Lung (tissue), 17 donors: ENCODE measurements at places on chromosomes 7 and 10. TPM values are rescaled to one million over a fixed set of nuclear protein-coding genes. Genes with fewer than 3 reads are reported as not detected.

DNA sequence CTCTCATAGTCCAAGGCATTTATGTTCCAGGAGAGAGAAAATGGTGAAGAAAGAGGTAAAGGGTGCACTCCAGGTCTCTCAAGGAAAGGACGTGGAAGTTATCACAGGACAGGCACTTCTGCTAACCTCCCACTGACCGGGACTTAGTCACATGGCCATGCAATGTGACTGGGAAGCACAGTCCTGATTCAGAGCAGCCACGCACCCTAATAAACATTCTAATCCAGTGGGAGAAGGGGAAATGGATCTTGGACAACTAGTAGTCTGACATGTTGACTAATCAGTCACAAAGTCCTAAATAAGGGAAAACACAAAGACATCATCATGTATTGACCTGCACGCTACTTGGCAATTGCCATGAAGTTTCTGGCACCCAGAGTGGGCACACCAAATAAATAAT, 417.5 kb upstream of the ZMIZ1 start:
- DNase-seq = no peak

DNA sequence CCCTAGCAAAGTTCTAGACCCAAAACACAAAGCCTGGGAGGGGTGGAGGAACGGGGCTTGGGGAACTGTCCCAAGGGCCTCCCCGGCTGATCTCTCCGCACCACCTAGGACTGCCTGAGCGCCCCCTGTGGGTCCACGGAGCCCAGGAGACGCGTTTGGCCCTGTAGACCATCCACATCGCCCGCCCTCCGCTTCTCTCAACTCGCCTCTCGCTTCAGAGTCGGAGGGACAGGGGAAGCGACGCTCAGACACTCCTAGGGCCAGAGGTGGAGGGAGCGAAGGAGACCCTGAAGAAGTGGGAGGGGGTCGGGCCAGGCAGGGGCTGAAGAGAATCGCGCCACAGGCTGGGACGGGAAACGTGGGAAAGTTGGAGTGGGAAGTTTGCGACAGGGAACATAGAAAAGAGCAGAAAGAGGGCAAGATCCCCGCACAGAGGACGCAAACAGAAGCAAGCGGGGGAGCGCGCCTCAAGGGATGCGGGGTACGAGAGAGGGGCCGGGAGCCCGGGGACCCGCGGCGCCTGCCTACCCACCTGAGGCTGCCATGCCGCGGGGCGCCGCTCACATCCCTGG, 378 bp downstream of the PIK3AP1 start:
- peak; percentile 28 for DNase-seq

- DNase-seq = no peak
Measured at GRCh38 chr10:106296750-106297392, 867.6 kb downstream of the SORCS1 start.

DNA sequence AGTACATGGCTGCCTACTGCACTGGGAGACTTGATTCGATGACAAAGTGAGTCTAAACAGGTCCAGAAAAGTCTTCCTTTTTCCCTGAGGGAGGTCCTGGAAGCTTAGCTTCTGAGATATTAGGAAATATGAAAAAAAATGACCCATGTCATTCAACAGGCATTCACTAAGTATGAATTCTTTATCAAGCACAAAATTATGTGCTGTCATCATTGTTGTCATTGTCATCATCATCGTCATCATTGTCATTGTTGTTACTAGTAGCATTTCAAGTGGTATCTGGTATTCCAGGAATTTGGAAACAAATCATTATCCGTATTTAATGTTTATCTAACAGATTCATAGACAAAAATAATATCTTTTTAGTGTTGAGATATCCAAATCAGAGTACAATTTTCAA, 49.7 kb upstream of the HECTD2 start:
- no peak for DNase-seq

DNA sequence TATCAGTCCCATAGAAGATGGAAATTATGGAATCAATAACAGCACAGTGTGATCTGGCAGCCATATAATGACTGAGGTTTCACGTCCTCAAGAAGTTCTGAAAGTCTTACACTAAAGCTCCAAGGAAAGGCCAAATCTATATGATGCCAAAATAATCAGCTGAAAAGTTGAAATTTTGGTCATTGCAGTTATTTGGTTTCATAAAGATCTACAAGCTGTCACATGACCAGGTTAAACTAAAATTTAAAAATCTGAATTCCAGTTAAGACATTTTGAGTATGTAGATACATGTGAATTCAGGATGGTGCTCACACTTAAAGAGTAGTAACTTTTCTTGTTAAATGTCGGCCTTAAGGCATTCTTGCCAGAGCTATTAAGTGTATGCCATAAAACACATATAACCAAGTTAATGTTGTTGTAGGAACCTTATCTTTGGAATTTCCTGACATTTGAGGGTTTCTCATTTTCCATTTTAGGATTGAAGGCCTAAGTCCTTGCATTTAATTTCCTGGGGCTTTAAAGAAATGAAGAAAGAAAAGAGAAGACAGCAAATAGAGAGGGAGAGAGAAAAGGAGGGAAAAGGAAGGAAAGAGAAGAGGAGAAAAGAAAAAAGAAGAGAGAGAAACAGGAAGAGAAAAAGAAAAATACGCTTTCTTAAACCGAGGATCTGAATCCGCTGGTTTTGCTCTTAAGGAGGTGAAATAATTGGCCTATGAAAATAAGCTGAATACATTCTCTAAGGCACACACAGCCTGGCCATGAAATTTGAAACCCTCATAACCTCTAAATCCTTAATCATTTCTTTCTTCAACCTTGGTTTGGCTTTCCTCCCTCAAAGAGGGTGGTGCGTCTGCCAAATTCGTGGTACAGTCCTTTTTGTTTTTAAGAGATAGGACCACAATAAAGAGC, 43.8 kb downstream of the DENND2A start:
- no peak for DNase-seq

DNA sequence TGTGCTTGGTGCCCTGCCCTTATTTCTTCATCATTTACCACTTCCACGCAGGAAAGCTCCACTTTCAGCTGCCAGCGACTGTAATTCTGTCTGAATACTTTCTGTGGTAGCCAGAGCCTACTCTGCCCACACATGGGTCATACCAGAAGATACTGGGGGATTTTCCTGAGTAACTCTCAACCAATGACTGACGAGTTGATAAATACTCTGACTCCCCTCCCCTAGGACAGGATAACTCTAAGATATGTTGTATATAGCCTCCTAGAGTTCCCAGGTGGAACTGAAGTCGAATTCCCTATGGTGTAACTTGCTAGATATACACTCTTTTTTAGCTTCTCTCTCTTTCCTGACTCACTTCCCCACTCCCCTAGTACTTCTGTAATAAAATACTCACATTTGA, 29.8 kb downstream of the SEM1 start:
- no peak for DNase-seq

DNA sequence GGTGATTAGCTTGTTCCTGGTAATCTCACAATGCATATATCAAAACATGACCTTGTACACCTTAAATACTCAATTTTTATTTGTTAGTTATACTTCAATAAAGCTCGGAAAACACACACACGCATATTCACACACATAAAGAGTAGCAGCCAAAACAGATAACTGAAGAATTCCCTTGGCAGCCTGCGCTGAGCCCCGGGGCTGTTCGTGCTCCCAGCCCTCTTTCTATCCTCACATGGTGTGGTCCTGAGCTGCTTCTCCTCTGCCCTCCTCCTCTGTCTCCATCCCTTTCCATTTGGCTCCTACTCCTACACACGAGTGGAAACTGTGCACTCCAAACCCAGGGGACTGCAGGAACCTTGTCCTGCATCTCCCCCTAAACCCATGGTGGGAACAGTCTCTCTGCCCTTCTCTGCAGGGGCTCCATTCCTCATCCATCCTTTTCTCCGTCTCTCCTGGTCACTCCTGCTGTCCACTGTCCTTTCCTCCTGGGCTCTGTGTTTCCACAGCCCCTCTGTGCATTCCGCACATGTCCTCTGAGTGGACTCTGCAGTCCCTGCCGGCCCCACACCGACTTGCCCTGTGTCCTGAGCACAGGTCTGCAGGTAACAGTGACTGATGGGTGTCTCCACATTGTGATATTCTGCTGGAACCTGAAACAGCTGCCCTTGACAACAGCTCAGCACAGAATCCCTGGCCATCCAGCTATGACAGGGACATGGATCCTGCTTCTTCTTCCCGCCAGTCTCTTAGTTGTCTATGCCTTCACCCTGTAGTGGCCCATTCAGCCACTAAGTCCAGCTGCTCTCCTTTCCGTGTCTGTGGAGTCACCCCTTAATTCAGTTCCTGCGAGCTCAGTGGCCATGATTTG, 216.8 kb upstream of the ZNF32 start:
- DNase-seq = peak; percentile 79

DNA sequence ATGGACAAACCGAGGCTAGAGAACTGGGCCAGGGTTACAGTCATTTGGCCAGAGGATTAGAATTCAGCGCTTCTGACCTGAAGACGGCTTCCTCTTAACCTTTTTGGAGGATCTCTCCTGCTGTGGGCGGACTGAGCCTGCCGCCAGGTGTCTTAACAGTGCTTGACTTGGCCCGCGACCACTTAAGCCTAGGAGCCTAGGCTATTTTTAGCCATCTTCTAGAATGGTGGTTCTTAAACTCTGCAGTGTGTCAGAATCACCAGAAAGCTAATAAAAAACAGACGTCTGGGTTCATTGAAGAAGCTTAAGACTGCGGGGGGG, 722 bp downstream of the MDH2 start:
- peak; percentile 26 for DNase-seq

GRCh38 chr7:28856656-28857055, 101.5 kb downstream of the TRIL start:
- DNase-seq = no peak

GRCh38 chr10:13724484-13724883, 137.7 kb downstream of the PRPF18 start:
- DNase-seq = no peak

GRCh38 chr7:19621740-19622139, 87.1 kb downstream of the POLR1F start:
- DNase-seq = no peak

GRCh38 chr7:83065714-83066113, 97.0 kb downstream of the PCLO start:
- DNase-seq = no peak

DNA sequence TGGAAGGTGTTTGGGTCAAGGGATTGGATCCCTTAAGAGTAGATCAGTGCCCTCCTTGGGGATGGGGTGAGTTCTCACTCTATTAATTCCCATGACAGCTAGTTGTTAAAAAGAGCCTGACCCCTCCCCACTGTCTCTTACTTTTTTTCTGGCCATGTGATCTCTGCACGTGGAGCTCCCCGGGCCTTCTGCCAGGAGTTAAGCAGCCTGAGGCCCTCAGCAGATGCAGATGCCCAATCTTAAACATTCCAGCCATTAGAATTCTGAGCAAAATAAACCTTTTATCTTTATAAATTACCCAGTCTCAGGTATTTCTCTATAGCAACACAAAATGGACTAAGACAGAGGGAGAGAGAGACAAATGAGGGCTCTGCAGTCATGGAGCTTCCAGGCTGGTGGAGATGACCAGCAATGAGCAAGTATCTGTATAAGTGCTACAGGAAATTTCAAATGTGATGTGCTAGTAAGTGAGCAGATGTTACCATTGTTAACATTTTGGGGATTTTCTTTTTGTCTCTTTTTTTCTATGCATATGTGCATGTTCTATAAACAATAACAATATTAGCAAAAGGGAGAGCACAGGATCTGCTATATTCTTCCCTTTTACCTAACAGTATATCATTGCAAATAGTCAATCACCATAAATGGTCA, 26.7 kb downstream of the PLPP4 start:
- no peak for DNase-seq

- DNase-seq = no peak
Measured at GRCh38 chr10:35133586-35133985, 6.9 kb downstream of the CREM start.

DNA sequence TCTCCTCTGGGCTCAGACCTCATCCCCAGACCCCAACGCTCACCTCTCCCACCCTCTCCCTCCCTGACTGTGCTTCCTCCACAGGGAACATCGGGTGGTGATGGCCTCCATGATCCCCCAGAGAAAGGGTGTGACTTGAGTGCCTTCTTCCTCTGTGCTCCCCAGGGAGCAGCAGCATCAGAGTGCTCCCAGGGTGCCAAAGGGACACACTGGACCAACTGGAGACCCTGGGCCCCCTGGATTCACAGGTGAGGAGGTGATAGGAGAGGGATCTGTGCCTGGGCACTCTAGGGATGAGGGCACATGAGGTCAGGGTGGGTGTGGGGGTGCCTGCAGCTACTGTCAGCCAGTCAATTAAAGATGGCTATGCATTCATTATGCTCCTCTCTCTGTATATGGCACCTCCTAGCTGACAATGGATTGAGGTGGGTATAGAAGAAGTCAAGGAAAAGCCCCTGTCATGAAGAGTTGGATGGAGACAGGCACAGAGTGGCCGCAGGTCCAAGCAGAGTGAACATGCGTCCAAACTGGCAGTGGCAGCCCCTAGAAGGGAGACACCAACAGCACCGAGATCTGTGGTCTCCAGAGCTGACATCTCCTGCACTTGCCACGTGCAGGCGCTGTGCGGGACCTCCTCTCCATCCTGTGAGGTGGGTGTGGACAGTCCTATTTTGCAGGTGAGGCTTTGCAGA, 15.5 kb upstream of the VOPP1 start:
- DNase-seq = no peak

DNA sequence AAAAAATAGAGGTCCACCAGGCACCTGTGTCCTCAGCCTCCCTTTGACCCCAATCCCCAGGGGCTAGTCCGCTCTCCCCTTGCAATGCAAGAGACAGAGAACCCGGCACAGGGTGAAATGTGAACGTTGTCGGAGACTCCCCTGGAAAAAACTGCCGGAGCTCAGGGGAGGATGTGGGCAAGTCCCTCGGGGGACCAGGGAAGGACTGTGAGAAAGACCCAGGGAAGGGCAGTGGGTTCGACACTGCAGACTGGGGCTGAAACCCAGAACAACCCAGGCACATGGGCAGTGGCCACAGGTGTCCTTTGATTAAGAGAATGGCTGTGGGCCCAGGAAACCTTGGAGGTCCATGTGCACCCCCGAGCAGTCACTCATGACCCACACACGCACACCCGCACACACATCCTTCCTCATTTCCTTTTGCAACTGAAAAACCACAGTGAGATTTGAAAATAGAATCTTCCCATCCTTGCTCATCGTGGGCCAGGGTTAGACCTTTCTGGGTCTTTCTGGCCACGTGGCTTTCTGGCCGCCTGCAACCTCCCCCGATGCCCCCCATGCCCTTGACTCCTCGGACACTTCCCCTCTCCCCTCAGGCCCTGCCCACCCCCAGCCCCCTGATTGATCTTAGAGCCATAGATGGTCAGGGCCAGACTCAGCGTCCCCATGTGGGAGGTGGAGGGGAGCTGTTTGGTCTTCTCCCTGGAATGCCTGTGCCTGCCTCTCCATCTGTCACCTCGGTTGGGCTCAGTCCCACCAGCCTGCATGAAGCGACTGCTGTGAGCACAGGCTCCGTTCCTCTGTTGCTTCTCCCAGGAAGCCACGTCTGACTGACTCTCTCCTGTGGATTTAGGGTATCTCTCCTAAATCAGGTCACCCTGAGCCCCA, 7.9 kb downstream of the LAT2 start:
- no peak for DNase-seq

GRCh38 chr7:157002819-157003421, 7.5 kb downstream of the MNX1 start:
- DNase-seq = no peak

The PTPRZ1 gene
- 1.7 TPM for polyA plus RNA-seq

The EPO gene
- polyA plus RNA-seq = 0.10 TPM

The FZD1 gene
- polyA plus RNA-seq = 4.1 TPM

The WEE2 gene
- polyA plus RNA-seq = not detected

The OGDHL gene
- polyA plus RNA-seq = 0.16 TPM

The NPTX2 gene
- 0.81 TPM for polyA plus RNA-seq

The PIK3CG gene
- polyA plus RNA-seq = 3.5 TPM

The SSC4D gene
- 1.9 TPM for polyA plus RNA-seq

The COL13A1 gene
- 2.7 TPM for polyA plus RNA-seq

The VPS50 gene
- polyA plus RNA-seq = 6.6 TPM

The KCND2 gene
- polyA plus RNA-seq = 0.03 TPM

The SH2D4B gene
- polyA plus RNA-seq = 0.20 TPM

The ENO4 gene
- polyA plus RNA-seq = 0.96 TPM

The DLX6 gene
- not detected for polyA plus RNA-seq
